ENCODE measurements at places on chromosomes 1 and 21.

GRCh38 chr21:36510911-36511310 lies 31.0 kb upstream of the CLDN14 start:
- DNase-seq = no peak

DNA sequence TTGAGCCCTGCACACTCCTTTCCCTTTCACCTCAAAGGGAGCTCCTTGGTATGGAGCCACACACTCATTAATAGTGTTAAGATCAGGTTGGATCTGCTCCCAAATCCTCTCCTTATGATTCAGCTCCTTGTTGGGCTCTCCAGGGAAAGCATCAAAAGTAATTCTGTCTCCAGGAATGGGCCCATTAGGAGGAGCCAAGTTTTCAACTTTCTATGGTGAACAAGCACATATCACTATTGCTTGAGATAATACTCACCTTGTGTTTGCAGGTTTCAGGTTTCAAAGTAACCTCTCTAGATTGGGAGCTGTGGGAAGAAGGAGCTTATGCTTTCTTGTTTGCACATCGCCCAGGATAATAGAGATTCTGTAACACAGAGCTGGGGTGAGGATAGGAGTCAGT lies 164.8 kb downstream of the TNFSF18 start:
- no peak for DNase-seq

DNA sequence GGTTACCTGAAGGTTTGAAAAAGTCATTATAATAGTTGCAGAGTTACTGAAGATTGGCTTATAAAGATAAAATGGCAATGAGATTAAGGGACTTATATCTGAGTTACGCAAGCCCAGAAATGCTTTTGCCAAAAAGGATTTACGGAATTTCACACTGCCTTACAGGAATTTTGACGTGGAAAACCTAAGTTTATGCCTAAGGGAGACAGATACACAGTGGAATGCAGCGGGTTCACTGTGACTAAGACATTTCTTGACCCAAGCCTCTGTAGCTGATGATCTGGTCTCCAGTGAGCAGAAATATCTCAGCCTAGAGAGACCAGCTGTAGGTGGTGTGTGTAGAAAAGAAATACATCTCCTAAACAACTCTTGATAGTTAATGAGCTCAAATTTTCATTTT lies 10.1 kb upstream of the EXO1 start:
- no peak for DNase-seq

- DNase-seq = peak; percentile 47
Measured at GRCh38 chr1:22077728-22078127, 25.2 kb downstream of the CDC42 start.

GRCh38 chr1:178151831-178152230 lies 57.9 kb downstream of the RASAL2 start:
- DNase-seq = no peak

DNA sequence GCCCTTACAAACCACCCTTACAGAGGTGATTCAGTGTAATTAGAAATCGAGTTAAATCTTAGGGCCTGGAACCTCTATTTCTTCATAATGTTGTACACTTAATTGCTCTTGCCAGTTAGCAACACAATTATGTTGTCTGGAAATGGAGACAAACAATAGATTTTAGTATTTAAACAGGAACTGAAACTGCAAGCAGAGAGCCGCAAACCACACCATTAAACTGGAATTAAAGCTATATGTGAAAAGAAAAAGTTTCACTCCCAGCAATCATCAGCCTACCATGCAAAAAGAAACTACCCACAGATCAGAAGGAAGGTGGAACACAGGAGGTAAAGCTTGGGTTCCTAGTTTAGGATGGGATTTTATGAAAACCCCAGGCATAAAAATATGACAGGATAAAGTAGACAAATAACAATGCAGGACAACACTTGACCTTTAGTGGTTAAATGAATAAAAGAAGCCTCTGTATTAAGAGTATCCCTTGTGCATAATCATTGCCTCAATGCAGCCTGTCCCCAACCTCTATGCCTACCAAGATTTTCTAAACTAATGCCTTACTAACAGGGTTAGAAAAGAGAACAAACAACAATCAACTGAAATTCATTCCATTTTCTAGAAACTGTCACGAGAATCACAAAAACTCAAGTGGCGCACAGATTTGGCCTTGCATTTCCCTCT lies 304.3 kb upstream of the ESRRG start:
- DNase-seq = no peak

- DNase-seq = no peak
Measured at GRCh38 chr1:15941899-15942660, 33.8 kb downstream of the ZBTB17 start.

GRCh38 chr1:206469933-206470691 lies at the start of gene IKBKE:
Gene IKBKE, plus strand, starts transcription at chr1:206470476. Its CDS starts 2,752 bp downstream, at chr1:206473228.
- DNase-seq = peak; percentile 88

- DNase-seq = no peak
Measured at GRCh38 chr1:1361233-1361981, 3.1 kb upstream of the MXRA8 start.

- no peak for DNase-seq
Measured at GRCh38 chr1:85300140-85300539, 23.7 kb upstream of the BCL10 start.

- no peak for DNase-seq
Measured at GRCh38 chr1:201359031-201359872, 18.2 kb downstream of the TNNT2 start.

- no peak for DNase-seq
Measured at GRCh38 chr1:30417001-30417700, 306.2 kb downstream of the MATN1 start.

- no peak for DNase-seq
Measured at GRCh38 chr1:94929351-94930217, 2.7 kb upstream of the CNN3 start.

DNA sequence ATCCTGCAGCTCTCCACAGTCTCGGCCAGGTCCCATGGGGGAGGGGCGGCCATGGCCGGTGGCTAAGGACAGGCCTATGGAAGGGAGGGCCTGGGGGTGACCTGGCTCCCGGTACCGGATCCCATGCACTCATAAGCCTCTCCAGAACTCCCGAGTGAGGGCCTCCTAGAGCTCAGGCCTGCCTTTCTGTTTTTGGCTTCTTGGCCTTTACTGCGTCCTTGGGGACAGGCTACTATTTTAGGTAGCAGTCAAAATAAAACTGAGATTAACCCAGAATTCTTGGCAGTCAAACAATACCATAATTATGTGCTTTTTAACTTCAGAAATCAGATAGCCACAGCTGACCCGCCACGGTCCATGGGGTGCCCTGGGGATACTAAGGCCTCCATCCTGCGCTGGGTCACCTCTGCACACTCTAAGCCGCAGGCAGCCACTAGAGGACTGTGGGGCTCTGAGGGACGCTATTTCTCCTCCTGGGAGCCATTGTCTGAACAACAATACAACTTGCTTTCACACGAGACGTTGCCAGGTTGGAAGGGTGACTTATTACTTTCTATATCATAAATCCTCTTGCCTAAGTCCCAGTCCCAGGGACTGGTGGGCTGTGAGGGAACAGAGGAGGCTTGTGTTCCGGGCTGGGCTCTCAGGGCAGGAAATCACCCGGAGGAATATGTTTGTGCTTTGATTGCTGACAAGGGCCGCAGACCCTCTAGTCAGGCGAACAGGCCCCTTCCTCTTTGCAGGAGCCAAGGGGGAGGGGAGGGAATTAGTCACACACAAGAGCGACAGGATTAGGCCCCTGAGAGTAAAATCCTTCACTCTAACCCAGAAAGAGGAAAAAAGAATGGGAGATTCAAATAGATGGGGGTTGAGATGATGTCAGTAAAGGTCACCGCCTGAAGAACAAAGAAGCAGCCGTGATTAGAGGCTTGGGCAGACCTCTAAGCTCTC lies 40.7 kb upstream of the BCAR3 start:
- no peak for DNase-seq

DNA sequence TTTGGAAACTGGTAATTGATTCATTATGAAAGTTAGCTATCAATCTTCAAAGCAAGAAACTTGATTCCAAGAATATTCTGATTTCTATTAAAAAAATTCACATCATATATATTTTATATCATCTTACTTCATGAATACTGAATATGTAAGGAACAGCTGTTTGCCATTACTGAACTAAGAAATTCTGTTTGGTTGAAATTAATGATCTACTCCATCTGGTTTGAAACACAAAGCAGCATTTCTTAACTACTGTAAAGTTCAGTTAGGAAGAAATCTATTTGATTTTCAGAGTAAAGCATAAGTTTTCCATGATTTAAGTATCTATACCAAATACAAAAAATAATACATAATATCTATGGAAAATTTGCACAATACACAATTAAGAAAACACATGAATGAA lies 66.0 kb upstream of the SCYL3 start:
- no peak for DNase-seq

GRCh38 chr1:6353955-6354658 lies 39.5 kb downstream of the ACOT7 start:
- DNase-seq = no peak

GRCh38 chr1:40884055-40884795 lies 22.1 kb upstream of the CITED4 start:
- DNase-seq = no peak

- DNase-seq = no peak
Measured at GRCh38 chr1:110125810-110126209, 13.6 kb downstream of the UBL4B start.

GRCh38 chr1:15141935-15142539 lies 11.5 kb upstream of the TMEM51 start:
- DNase-seq = peak; percentile 39

- no peak for DNase-seq
Measured at GRCh38 chr1:12448746-12449177, 169.2 kb downstream of the DHRS3 start.

- no peak for DNase-seq
Measured at GRCh38 chr1:64546013-64546412, 76.1 kb downstream of the CACHD1 start.

GRCh38 chr1:44531785-44532566 lies 126.9 kb downstream of the RNF220 start:
- no peak for DNase-seq

DNA sequence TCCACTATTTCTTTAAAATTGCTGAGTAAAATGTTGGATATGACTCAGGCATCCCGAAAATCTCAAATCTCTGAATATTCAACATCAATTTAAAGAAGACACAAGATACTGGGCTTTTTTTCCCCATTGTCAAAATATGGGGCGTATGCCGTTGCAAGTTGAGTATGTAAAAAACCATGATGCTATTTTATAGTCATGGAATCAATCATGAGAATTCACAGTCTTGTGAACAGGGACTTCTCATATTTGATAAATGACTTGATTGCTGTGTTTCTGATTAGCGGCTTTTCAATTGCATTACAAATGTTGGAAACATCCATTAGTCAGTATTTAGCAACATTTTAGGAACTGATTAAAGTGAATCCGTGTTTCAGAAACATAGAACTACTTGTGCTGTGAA lies 45.3 kb downstream of the SETD4 start:
- no peak for DNase-seq

DNA sequence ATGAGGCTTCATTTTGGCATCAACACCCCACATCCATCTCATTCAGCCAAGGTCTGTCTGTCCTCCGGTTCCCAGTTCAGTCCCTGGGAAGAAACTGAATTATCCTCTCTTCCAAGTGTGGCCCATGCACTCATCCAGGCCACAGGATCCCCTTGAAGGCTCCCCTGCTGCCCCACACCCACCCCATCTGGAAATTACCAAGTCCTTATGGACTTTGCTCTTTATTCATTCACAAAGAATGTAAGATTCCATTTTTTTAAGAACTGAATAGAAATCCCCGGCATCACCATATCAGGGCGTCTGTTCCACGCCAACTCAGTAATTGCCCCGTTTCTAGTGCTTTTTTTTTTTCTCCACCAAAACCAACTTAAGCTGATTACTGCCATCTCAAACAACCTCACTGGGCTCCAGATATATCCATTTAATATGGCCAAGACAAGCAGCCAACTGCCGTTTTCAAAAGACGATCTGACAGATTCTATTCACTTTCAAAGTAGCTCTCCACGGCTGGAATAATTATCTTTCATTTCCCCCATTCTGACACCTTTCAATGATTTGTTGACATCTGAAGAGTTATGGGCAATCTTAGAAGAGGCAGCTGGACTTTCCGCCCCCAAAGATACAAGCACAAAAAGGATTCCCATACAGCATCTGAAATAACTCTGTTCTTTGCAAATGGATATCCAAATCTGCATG lies 55.9 kb downstream of the OLIG1 start:
- DNase-seq = no peak

DNA sequence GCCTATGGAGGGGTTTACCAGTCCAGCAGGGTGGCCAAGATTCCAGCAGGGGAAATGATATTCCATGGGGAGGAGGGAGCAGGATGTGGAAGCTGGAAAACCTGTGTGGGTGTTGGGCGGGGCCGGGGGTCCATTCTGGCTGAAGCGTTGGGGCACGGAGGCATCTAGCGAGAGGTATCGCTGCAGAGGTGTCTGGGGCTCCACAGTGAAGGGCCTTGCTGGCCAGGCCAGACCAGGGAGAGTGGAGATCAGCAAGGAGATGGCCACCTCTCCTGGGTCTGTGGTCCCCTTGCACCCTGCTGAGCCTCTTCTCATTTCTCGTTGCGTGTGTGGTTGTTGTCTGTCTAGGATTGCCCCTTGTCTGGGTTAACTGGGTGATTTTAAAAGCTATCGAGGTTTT lies 6.2 kb downstream of the COQ8A start:
- no peak for DNase-seq

- no peak for DNase-seq
Measured at GRCh38 chr1:80375662-80376061, 1369.1 kb upstream of the ADGRL4 start.

DNA sequence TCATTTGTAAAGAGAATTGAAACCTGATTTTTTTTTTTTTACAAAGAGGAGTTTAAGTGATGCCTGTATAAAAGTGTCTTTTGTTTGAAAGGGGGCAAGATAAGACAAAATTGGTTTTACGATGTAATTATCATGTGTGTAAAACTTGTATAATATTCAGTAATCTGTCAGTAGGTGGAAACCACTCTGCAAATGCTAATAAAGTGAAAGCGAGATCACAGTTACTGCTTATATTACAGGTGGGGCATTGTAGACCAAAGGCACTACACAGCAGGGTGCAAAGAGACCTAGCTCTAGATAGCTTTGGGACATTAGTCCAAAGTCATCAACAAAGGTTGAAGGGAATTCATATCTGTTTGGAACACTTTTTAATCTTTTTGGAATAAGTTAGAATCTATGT lies 174.2 kb downstream of the LHX8 start:
- no peak for DNase-seq

GRCh38 chr1:24393892-24394291 lies 19.7 kb downstream of the STPG1 start:
- no peak for DNase-seq

GRCh38 chr1:203491664-203492063 lies 2.3 kb upstream of the OPTC start:
- no peak for DNase-seq

DNA sequence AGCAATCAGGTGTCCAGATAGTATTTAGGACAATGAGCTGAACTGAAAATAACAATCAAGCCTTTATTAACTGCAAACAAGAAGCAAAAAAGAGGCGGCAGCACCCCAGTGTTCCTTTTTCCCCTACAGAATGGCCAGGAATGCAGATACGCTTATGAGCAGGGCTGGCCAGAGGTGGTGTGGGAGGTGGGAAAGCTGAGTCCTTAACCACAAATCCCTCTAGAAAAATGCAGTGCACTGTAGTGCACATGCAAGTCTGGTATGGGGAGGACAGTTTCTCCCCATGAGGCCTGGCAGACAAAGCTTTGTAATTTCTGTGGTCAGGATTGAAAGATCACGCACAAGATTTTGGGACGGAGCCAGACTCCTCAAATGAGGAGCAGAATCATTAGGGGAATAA lies 10.7 kb upstream of the IFNAR1 start:
- DNase-seq = no peak

Measured in suppressor macrophage treated with lipopolysaccharide for 4 hours (primary cell).